Sciatic nerve (tissue), 2 donors: ENCODE measurements at places on chromosomes 7 and 10. TPM values are rescaled to one million over a fixed set of nuclear protein-coding genes. Genes with fewer than 3 reads are reported as not detected.

DNA sequence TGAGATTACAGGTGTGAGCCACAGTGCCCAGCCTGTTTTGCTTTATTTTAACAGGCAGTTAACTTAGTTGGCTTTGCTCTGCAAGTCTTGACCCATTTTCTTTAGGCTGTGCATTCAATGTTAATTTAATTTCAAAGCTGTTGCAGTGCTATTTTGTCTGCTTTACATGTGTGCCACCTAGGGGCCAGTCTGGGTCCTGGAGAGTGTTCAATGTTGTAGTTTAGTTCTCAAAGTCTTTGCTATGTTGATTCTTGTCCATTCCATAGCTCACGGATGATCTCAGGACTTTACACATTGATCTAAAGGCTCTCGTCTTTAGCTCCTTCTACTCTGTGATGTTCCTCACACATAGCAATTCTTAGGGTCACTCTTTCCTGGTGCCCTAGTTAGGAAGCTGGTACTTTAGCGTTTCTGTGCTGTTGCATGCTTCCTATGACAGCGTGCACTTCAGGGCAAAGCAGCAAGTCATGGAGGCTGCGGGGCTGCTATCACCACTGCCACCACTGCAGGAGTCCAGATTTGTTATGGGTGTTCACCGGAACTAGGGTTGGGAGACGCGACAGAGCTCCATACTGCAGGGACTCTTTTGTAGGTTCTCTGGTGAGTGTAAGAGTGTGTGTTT, 16.4 kb upstream of the ABCA13 start:
- no peak for DNase-seq

- peak; percentile 51 for DNase-seq
Measured at GRCh38 chr10:48464871-48465736, 139.8 kb downstream of the ARHGAP22 start.

DNA sequence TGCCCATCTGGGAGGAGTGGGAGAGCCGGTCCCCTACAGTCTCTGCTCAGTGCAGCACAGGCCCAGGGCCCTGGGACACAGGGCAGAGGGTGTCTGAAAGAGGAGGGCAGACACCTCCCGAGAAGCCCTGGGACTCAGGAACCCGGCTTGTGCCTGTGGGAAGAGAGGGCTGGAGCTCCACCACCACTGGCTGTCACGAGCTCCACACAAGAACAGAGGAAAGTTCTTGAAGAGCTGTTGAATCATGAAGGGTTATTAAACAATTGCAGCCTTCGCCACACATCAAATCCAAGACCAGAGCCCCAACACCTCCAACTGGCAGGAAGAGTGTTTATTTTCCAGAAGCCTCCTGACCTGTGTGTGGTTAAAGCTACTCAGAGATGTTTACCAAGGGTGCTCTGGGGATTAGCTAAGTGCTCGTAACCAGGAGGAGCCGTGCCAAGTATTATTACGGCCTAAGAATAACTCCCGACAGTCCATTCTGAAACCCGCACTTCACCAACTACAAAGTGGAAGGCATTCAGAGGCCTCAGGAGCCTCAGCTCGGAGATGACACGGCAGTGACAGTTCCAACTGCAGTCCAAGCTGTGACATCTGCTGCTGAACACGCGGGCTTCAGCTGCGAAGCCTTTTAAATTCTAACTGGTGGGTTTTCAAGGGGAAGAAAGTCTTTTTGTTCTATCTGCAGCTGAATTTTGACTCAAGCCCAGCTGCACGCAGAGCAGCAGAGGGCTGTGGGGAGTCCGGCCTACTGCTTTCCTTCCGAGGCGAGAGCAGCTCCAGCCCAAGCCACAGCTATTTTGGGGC, 75.1 kb downstream of the MAD1L1 start:
- peak; percentile 81 for DNase-seq

DNA sequence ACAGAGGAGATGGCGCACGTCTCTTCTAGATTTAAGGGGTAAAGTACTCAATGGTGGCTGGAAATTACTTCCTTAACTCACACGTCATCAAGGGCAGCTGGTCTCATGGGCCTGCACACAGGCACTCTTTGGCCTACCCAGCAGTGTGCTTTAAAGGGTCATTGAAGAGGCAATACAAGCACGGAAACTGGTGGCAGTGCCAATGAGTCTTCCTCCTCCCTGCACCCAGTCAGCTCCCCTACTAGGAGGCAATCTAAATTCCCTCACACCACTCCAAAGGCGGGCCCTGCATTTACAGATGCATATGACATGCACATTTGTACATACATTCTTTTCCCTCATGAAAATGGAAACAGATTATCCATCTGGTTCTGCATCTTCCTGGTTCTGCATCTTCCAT, 47.4 kb downstream of the PPIF start:
- DNase-seq: peak; percentile 42

Gene CEP55
- 0.62 TPM for total RNA-seq

Gene FGL2
- 269 TPM for total RNA-seq

Gene SAP25
- 13.6 TPM for total RNA-seq

Gene HGF
- total RNA-seq: 48.8 TPM

Gene LRIT1
- total RNA-seq: not detected

Gene CTAGE15
- not detected for total RNA-seq

Gene SPDYE1
- total RNA-seq: not detected

Gene ARHGAP22
- total RNA-seq: 11.7 TPM
